Dorsolateral prefrontal cortex (tissue), 122 donors: ENCODE measurements at places on chromosomes 5 and 9. TPM values are rescaled to one million over a fixed set of nuclear protein-coding genes. Genes with fewer than 3 reads are reported as not detected.
A peak's percentile ranks its signal among the peaks of the same experiment; 100 is the strongest.

DNA sequence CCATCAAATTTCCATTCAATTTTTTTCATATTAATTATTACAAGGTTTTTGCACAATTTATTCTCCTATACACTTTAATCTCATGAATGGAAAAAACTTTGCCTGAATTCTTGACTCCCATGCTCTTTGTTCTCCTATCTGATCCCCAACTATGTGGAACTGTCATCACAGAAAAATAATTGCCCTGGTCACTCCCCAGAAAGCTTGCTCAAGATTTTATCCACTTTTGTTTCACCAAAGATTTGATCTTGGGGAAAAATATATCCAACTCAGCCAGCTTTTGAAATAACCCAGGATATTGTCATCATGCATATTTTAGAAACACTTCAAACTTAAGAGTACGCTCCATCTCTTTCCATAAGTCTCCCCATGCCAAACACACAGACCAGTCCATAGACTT is 77.7 kb upstream of the PPP2R2B start:
- no peak for DNase-seq

DNA sequence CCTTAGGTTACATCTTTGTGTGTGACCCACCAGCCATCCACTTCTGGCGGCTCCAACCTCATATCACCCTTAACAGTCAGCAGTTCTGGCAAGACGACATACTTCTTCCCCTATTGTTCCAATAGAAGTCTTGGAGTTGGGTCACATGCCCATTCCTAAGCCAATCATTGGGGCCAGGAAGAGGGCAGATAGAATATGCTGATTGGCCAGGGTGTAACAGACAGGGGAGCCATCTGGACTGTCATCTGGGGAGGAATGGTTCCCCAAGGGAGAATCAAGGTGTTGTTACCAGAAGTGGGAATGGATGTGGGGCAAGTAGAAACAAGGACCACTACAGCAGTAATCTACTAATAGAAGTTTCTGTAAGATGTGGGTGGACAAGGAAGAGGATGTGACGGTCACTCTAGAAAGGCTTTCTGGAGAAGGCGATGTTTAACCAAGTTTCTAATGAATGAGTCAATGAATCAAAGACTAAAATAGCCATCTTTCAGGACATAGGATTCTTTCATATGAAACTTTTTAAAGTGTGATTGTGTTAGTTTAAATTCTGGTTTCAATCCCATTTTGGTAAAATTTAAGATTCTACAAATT is 200.4 kb downstream of the ARHGAP26 start:
- no peak for DNase-seq

GRCh38 chr5:61623401-61624069 is 291.5 kb downstream of the ZSWIM6 start:
- DNase-seq = no peak

DNA sequence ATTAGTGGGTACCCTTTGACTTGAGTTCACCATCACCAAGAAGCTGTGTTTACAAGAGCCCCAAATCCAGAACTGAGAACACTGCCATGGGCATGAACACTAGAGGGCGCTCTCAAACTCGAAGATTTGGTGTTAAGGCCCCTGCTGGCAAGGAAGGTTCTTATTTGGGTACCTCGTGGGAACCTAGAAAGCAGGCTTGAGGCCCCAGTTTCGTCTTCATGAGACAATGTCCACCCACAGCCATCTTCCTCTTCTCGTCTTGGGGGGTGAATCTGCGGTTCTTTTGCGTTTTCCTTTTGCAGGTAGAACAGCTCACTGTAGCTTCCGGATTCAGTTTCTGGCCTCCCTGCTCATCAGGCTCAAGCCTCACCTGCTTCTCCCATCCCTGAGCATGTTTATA is 184.0 kb downstream of the SEMA5A start:
- no peak for DNase-seq

GRCh38 chr9:117247266-117247665 is 167.6 kb downstream of the ASTN2 start:
- peak; percentile 33 for DNase-seq

DNA sequence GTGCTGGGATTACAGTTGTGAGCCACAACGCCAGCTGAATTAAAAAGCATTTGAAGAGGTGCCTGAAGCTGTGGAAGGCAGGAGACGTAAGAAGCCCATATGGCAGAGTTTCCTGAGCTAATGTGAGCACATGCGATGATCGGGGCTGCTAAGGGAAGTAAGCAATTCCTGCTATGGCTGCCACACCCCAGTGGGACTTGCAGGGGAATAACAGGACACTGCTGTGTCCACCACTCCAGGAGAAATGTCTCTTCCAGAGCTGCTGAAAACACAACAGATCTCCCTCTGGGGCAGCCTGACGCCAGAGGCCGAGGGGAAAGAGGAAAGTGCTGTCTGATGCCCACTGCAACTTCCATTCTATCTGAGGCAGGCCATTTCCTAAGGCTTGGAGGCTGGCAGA is 46.2 kb upstream of the ANKRD55 start:
- DNase-seq = no peak

DNA sequence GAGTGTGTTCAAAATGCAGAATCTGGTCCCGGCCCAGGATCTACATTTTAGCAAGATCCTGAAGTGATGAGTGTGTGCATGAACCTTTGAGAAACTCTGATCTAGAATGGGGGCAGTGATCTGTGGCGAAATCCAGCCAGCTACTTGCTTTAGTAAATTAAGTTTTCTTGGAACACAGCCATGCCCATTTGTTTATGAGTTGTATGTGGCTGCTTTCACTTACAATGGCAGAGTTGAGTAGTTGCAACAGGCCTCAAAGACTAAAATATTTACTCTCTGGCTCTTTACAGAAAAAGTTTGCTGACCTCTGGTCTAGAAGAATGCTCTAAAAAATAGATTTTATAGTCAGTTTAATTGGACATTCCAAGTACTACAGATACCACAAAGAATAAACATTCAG is 588.3 kb downstream of the BNC2 start:
- no peak for DNase-seq

- DNase-seq = no peak
Observed at GRCh38 chr9:104319685-104320084, 184.4 kb upstream of the OR13F1 start.

DNA sequence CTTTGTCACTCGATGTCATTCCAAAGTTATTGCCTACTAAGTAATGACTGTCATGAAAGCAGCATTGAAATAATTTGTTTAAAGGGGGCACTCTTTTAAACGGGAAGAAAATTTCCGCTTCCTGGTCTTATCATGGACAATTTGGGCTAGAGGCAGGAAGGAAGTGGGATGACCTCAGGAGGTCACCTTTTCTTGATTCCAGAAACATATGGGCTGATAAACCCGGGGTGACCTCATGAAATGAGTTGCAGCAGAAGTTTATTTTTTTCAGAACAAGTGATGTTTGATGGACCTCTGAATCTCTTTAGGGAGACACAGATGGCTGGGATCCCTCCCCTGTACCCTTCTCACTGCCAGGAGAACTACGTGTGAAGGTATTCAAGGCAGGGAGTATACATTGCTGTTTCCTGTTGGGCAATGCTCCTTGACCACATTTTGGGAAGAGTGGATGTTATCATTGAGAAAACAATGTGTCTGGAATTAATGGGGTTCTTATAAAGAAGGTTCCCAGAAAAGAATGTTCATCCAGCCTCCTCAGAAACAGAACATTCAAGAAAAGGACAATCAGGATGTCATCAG is 11.3 kb downstream of the TLR4 start:
- DNase-seq = no peak

- DNase-seq = no peak
Observed at GRCh38 chr5:164578911-164579310, 1073.5 kb downstream of the MAT2B start.

DNA sequence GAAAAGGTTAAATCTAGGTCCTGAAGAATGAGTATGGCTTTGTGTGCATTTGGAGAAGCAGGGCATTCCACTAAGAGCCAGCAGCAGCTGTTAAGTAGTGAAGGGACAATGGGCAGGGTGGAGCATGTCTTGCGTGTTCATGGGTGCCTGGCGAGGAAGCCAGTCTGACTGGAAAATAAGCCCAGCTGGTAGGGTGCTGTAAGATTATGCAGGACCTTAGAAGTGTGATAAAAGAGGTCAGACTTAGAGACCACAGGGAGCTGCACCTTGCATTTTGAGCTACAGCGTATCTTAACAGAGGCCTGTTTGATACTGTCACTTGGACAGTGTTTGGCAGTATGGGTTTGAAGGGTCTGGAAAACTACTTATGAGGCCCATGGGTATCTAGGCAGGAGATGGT is 131.7 kb upstream of the ELL2 start:
- no peak for DNase-seq

DNA sequence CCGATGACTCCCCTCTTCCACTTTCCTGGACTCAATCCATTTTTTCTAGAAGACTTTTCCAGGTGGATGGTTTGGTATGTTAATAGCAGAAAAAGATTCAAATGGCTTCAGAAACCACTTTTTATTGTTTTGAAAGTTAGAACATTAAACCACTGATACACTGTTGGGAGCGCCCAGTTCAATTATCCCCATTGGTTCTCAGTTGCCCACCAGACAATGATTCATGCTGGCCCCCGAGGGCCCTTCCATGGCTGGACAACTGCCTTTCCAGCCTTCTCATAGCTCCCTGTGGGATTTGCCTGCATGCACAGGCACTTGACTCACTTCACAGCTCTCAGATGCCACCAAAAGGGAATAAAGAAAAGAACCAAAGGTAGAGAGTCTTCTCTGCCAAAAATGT is 21.3 kb upstream of the ANKRD34B start:
- no peak for DNase-seq

- DNase-seq = no peak
Observed at GRCh38 chr5:59001154-59001553, 418.3 kb downstream of the RAB3C start.

GRCh38 chr9:101333490-101333889 is 51.3 kb downstream of the BAAT start:
- DNase-seq = no peak

GRCh38 chr5:169710675-169711074 is 73.6 kb downstream of the DOCK2 start:
- DNase-seq = no peak

DNA sequence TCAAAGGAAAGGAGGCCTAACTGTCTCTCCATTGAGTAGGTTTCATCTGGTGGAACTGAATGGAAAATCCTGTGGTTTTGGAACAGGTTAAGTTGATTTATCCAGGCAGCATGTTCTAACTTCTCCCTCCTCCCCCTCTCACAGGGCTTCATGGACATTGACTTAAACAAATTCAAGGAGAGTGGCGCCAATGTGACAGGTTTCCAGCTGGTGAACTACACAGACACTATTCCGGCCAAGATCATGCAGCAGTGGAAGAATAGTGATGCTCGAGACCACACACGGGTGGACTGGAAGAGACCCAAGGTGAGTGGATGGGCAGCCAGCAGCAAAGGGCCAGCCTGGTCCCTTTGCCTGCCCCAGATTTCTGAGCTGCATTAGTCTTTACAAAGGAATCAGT is 183.9 kb downstream of the GRIA1 start:
- DNase-seq = no peak

- no peak for DNase-seq
Observed at GRCh38 chr9:124809211-124809610, 32.3 kb downstream of the OLFML2A start.

DNA sequence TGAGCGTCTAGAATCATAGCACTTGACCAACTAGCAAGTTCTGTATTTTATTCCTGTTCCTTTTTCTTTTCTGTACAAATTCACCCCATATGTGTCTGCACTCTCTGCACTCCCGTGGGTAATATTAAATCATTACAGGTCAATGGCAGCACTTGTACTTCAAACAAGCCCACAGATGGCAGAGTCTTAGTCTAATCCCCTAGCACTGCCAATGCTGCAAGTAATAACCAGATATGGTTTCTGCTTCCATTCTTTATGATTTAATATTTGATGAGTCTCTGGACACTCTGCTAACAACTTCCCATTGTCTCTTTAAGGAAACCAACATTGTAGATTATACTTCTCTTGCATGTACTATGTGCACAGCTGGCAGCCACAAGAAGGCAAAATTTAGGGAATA is 343.8 kb upstream of the CHD1 start:
- DNase-seq = no peak

GRCh38 chr9:69036799-69037198 is 1.2 kb downstream of the FXN start:
- DNase-seq = no peak

- no peak for DNase-seq
Observed at GRCh38 chr9:72257814-72258213, 107.2 kb downstream of the ZFAND5 start.

The TOPORS gene
- 16.9 TPM for total RNA-seq

The LHX3 gene
- not detected for total RNA-seq

The WDR31 gene
- total RNA-seq = 4.4 TPM

The PCDHB4 gene
- total RNA-seq = 15.3 TPM

The NIPSNAP3A gene
- total RNA-seq = 23.2 TPM

The DND1 gene
- 3.9 TPM for total RNA-seq

The IQGAP2 gene
- 2.6 TPM for total RNA-seq
